ENCODE measurements at places on chromosomes 3 and 15.

GRCh38 chr15:45796433-45796832, 161.6 kb downstream of the SQOR start:
- no peak for DNase-seq

DNA sequence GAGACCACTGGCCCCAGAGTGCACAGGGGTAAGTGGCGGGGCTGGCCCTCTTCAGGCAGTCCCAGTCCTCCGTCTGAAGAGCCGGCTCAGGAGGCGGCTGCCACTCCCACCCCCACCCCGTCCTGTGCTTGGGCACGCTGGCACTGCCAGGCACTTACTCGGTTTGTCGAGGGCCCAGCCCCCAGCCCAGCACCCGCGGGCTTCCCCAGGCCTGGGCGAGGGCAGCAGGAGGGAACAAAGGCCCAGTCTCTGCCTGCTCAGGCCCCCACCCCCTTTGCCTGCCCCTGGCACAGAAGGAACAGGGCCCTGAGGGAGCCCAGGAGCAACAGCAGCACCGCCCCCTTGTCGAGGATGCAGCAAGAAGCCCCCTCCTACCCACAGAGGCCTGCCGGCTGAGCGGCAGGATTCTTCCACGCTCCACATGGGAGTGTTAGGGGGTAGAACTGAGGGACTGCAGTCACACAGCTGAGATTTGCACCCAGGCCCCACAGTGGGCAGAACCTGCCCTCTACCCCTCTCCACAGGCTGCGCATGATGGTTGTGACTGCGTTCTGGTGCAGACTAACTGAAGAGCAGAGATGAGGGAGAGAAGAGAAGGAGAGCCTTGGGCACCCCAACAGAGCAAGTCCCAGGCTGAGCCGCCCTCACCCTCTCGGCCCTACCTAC, 8.9 kb downstream of the DUSP7 start:
- no peak for DNase-seq

GRCh38 chr15:25718169-25718536, 145.0 kb downstream of the ATP10A start:
- no peak for DNase-seq

GRCh38 chr3:158617982-158618875, 26.1 kb upstream of the GFM1 start:
- DNase-seq, result no peak

- no peak for DNase-seq
Measured at GRCh38 chr3:38130631-38131065, 6.3 kb downstream of the ACAA1 start.

GRCh38 chr15:91291673-91292072, 191.6 kb downstream of the SV2B start:
- no peak for DNase-seq

- DNase-seq, result no peak
Measured at GRCh38 chr15:70651303-70651845, 112.0 kb downstream of the UACA start.

- no peak for DNase-seq
Measured at GRCh38 chr3:141926929-141927328, 50.5 kb downstream of the ATP1B3 start.

DNA sequence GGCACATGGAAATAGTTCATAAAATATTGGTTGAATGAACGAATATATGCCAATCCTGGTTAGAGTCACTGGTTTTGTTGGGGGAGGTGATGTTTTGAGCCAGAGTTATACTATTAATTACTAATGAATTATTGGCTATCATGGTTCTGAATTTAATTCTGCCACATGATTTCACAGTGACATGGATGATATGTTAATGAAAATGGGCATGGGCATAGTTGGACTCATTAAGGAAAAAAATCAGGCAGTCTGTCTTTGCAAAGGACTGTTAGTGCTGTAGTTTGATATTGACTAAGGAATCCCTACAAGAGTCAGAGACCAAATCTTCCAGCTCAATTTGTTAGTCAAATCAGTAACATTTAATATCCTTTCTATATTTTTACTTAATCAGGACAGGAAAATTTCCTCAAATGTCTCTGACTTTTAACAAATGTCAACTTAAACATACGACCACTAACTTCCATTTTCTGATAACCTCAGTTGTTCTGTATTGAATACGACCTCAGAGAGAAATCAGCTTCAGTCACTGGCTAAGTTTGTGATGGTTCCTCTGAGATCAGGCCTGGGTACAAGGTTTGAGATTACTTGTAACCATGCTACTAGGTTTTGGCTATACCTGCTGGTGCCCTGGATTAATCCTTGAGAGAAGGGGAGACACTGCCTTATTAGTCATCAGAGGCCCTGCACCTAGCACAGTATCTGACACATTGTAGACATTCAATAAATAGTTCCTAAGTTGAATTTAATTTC, 13.3 kb downstream of the NFKBIZ start:
- DNase-seq, result no peak

DNA sequence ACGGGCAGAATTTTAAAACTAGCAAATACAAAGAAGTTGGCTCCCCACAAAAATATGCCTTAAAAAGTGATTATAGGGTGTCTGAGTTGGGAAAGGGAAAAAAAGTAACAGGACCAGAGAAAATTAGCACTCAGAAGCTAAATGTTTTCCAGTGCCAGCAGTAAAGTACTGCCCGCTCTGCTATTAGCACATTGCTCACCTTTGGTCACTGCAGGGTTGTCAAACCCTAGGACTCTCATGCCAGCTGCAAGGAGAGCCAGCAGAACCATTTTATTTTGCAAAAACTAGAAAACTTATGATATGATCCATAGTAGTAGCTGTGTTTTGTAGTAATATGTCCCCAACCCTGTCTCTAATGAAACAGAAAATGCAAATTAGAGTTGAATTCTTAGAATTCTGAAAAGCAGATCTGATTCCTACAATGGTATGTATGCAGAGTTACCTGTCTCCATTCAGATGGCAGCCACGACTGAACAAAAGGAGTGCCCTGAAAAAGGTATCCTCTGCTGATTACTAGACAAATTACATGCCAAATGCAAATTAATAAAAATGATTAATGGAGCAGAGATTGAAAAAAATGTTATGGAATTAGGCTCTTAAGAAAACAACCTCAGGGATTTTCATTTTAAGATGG, 150.3 kb downstream of the SNRK start:
- DNase-seq, result no peak

DNA sequence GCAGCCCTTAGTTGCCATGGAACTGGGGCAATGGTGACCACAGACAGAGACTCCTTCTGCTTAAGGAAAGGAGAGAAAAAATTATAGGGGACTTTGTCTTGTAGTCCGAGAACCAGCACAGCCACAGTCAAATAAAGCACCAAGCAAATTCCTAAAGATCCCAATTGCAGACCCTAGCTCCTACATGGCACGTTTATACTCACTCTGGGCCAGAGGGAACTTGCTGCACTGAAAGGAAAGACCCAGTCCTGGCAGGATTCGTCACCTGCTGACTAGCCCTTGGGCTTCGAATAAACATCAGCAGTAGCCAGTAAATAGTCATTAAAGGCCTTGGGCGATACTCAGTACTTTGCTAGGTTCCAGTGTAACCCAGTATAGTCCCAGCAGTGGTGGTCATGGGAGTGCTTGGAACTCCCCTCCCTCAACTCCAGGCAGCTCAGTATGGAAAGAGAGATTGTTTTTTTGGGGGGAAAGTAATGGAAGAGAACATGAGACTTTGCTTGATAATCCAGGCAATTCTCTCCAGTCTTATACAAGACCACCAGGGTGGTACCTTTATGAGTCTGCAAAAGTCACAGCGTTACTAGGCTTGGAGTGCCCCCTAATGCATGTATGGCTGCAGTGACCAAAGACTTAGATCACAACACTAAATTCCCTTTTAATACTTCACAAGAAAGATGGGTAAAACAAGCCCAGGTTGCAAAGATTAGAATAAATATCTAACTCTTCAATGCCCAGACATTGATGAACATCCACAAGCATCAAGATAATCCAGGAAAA, 66.4 kb upstream of the AGTR1 start:
- DNase-seq, result no peak

DNA sequence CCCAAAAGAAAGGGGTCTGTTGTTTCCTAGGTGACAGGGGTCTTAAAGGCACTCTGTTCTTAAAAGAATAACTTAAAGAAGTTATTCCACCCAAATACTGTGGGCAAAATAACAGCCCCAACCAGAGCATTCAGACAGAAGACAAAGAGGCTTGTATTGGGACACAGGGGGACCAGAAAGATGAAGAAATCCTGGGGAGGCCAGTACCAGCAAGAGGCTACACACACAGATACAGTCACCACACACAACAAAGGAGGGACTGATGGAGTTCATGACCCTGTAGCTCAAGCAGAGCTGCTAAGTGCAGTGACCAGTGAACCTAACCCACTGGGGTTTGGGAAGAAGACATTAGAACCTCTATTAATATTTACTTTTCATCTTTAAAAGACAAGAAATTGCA, 59.0 kb downstream of the MTHFS start:
- DNase-seq, result no peak

DNA sequence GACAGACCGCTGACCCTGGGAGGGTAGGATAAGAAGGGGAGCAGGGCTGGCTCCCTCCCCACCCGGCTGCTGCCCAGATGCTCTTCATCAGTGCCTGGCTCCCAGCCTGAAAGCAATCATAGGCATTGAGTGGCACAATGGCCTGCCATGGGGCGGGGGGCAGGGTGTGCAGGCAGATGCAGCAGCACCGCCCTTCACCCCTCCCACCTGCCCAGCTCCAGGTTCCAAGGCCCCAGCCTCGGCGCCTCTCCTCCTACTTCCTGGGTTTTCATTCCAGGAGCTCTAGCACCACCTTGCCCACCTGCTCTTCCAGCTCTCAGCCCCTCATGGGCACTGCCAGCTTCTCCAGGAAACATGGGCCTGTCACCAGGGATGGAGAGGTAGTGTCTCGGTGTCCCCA, 101.7 kb downstream of the MEGF11 start:
- DNase-seq, result peak; percentile 94

DNA sequence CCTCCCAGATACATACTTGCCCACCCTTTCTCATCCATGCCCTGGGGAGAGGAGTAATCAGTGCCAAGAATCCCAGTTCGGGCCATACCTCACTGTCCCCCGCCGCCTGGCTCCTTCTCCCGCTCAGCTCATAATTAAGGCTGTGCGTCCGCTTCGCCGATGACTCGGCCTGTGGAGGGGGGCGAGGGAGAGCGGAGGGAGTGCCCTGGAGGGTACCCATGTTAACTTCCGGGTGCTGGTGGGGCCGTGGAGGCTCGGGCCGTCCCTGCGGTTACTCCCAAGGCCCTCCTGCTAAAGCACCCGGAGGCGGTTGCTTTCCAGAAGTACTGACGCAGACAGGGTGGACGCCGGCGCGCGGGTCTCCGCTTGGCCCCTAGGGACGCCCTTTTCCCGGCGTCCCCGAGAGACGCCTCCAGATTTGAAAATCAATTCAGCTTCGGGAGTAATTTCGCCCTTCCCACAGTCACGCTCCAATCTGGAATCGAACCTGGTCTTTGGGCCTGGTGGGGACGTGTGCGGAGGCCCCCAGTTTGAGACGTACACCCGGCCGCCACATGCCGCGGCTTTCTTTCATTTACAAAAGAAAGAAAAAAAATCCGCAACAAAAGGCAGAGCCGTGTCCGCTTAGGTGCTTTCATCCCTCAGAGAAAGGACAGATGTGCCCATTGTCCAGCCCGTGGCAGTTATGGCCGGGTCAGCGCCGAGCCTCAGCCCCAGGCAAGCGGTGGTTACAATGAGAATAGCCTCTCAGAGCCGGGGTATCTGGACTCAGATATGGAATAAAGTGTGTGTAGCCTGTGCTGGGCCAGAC, 1.0 kb upstream of the ONECUT1 start:
- DNase-seq, result no peak

DNA sequence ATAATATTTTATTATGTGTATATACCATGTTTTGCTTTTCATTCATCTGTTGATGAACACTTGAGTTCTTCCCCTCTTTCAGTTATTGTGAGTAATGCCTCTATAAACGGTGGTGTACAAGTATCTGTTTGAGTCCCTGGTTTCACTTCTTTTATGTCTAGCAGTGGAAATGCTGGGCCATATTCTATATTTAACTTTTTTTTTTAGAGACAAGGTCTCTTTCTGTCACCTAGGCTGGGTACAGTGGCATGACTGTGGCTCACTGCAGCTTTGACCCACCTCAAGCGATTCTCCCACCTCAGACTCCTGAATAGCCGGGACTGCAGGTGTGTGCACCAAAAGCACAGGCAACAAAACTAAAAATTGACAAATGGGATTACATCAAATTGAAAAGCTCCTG, 19.9 kb downstream of the GOLM2 start:
- DNase-seq, result no peak

GRCh38 chr3:65439641-65440284, 599.0 kb downstream of the MAGI1 start:
- DNase-seq, result peak; percentile 21

DNA sequence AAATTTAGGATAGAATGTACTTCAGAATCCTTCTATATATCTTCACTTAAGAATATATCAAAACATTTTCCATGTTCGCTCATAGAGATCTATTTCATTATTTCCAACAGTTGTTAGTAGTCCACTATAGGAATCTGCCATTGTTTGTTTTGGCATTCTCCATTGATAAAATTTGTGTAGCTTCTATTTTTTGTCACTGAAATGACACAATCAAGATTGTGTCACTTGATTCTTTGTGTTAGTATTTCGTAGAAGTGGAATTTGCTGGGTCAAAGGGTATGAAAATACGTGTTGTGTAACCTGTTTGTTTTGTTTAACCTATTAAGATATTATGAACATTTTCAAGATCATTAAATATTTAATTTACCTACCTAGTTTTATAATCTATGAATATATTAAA, 15.9 kb upstream of the GPR156 start:
- DNase-seq, result no peak

GRCh38 chr15:33680336-33680735, 288.0 kb upstream of the CHRM5 start:
- DNase-seq, result no peak

DNA sequence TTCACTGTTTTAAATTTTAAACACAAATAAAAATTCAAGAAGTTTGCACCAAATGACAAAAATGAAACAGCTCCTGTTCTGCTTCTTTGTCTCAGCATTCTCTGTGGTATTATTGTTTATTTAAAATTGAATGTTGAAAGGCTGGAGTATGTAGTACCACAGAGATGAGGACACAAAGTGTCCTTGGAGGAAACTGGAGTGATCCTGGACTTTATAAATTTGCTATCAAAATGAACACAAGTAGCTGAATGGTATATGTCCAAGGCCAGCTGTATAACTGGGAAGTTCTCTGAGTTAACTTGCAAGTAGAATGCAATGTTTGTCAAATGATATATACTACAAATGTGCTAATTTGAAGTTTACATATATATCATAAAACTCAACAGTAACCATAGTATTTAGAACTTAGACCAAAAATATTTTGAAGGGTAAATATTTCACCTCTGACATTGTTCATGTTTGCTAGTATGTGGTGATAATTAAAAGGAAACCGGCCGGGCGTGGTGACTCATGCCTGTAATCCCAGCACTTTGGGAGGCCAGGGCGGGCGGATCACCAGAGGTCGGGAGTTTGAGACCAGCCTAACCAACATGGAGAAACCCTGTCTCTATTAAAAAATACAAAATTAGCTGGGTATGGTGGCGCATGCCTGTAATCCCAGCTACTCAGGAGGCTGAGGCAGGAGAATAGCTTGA, 12.3 kb downstream of the BTLA start:
- DNase-seq, result no peak

Measured in NCI-H1694 treated with DMSO at 0.1 percent for 48 hours (cell line).